ENCODE measurements at places on chromosomes 12 and 14.

DNA sequence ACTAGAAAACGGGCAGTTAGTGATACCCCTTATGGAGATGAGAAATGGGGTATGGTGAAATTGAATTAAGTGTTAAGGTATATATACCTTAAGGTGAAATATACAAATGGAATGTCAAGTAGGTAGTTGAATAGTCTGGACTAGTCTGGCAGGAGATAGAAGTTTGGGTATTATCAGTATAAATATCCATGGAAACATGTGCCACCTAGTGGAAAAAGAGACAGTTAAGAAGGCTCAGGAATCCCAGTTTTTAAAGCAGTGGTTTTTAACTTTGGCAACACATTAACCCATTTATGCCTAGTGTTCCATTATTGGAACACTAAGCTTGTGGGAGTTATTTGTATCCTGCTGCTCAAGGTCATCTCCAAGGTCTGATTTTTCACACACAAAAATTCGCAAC is 38.6 kb upstream of the TPH2 start:
- DNase-seq = no peak

DNA sequence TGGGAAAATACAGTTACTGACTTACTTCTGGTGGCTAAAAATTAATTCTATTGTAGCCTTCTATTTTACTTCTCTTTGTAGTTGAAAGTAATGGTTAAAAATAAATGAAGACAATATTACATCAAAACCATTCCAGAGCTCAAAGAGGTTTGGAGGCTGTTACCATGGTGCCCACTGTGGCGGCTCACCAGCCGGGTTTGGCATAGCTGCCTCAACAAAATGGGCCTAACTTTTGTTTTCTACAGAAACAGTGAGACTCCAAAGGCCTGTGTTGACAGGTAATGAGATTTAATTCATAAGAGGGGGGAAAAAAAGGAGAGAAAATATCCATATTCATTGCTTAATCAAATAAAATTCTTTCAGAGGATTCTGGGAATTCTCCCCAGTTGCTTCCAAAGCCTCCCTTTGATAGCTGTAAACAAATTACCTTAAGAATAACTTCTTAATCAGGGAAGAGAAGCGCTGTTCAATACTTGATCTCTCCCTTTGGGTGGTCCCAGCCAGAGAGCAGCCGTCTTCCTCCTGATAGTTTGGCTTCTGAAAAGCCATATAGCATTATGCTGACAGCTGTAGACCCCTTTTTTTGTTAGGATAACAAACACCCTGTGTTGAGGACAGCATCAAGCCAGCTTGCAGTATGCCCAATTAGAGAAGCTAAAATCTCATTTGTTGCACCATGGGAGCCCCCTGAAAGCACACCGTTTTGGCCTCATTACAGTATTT is 266.8 kb downstream of the NEDD1 start:
- no peak for DNase-seq

DNA sequence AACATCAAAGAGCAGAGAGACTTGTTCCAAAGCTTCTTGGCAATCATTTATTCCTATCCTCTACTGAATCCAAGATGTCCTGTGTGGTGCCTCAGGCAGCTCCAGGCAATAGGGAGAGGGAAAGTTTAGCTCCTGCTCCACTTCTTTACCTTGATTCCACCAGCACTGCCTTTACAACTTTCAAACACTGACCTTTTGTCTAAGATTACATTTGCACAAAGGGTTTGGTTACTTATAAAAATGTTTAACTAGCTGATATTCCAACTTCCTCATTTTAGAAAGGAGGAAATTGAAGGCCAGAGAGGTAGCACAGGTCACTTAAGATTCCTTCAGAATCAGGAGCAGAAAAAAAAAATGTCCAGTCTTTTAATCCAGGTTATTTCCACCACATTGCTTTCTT is 192.7 kb downstream of the BTG1 start:
- no peak for DNase-seq

DNA sequence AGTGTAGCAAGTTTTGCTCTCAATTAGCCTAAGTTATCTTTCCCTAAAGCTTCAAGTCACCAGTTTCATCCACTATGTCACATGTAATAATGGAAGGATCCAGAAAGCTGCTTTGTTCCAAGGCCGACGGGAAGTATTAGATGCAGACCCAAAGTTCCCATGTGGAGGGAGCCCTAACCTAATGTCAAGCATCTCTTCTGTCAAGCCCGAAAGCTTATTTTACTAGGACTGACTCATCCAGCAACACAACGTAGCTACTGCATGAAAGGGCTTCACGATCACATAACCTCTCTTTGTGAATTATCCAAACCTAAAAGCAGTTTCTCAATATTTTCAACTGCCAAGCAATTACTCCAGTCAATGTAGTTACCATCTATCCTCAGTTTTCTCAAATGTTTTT is 133.4 kb downstream of the SLC6A15 start:
- DNase-seq = no peak
